Right cardiac atrium (tissue), 5 donors: ENCODE measurements at places on chromosomes 4 and X. TPM values are rescaled to one million over a fixed set of nuclear protein-coding genes. Genes with fewer than 3 reads are reported as not detected.

DNA sequence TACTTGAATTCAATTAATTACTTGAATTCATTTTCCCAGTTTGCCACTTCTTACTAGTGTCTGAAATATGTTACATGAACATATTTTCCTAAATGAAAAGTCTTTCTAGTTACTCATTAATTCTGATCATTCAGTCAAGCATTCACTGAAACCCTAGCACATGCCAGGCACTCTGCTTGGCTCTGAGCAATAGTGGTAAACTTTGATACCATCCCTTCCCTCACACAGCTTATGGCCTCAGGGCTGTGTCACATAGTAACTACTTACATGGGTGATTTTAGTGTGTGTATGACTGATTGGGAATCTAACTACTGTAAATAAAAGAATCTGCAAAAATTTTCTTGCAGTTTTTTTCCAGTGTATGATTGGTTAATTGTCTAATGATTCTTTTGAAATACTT, 32.7 kb downstream of the METAP1 start:
- DNase-seq = no peak

GRCh38 chrX:110210417-110211139, 107.3 kb downstream of the AMMECR1 start:
- no peak for DNase-seq

DNA sequence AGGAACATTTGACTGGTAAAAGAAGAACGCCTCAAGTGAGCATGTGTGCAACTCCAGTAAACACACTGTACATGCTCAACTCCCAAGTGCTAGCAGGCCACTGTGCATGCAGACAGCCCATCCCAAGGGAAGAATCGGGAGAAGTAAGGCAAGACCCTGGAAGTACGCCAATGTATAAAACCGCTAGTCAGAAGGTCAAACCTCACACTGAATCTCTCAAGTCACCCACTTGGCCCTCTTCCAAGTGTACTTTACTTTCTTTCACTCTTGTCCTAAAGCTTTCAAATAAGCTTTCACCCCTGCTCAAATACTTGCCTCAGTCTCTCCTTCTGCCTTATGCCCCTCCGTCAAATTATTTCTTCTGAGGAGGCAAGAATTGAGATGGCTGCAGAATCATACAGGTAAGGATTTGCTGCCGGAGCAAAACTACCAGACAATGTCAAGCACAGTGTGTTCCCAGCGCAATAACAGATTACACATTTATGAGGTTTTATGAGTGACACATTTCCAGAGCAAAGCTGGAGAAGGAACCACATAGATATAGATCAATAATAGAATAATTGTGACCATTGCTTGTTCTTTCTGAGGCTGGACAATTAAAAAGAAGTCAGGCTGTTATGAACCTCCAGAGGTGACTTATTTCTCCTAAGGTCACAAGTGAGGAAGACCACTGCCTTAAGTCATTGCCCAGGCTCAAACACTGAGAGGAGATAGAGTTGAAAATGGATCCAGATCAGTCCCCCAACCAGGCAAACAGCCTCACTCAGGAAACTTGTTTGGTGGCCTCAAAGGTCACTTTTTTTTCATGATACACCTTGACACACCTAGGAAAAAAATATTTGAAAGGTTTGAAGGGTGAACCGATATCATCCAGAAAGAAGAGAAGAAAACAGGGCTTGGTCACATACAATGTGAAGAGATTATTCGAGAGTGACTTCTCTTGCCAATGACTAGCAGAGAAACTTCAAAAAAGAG, 26.3 kb downstream of the CXCL1 start:
- DNase-seq = no peak

DNA sequence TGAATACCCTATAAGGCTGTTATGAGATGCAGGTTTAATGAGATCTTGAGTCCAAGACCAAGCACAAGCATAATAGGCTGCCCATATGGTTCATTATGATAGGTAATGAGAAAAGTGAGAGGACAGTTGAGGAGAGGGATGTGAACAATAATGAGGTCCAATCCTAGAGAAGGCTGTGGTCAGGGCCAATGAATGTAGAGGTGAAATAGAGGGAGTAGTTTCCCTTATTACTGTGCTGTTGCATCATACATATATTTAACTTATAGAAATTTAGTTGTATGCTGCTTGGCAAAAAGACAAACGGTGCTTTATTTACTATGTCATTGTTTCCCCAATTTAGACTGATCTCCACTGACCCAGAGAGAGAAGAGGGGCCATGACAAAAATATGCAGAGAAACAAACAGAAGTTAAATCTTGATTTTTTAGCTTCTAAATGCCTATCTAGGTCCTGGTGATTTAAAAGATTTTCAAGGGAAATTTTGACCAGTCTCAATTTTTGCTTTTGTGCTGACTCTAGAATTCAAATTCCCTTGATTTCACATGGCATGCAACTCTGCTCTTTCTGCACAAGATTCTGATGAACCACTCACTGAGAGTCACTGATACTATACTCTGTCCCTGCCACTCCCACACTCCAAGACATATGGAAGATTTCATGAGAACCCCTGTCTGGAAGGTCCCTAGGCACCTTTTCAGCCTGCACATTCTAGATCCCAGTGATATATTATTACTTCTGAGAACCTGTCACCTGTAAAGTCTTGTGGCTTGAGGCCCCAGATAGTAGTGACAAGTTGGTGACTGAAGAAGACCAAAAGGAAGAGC, 159.7 kb downstream of the VSIG4 start:
- no peak for DNase-seq

DNA sequence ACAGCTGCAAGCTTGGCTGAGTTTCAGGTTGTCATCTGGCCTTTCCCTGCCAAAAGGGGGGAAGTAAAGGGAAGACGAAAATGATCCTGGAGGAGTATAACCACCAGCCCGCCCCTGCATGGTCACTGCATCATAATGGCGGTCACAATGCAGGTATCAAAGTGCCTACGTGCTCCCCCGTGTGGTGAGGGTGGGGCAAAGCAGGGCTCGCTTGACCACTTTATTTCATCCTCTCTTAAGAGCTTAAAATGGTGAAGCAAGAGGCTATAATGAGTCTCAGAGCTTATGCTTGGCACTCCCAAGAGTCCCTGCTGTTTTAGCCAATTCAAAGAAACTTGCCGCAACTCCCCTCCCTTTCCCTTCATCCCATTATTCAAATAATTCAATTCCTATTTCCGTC, 105.6 kb downstream of the APOOL start:
- no peak for DNase-seq

The KIT gene
- total RNA-seq = 0.66 TPM

The FGFR3 gene
- total RNA-seq = 9.9 TPM

The UGT2B10 gene
- not detected for total RNA-seq
